ENCODE measurements at places on chromosomes 3 and 15.
A peak's percentile ranks its signal among the peaks of the same experiment; 100 is the strongest.

- peak; percentile 95 for DNase-seq
Observed at GRCh38 chr3:56758539-56758981, 43.2 kb downstream of the ARHGEF3 start.

- DNase-seq: no peak
Observed at GRCh38 chr15:76065245-76065644, 5.5 kb downstream of the TMEM266 start.

DNA sequence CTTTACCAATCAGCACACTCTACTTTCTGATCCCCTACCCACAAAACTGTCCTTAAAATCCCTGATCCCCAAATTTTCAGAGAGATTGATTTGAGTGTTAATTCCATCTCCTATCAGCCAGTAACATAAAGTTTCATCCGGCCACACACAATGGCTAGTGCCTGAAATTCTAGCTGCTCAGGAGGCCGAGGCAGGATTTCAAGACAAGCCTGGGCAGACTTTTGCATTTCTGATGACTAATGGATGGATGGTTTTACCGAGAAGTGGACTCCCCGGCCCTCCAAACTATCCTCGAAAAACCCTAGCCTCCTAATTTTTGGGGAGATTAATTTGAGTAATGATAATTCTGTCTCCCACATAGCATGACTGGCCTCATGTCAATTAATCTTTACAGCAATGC lies 269.8 kb upstream of the POU1F1 start:
- DNase-seq: no peak

DNA sequence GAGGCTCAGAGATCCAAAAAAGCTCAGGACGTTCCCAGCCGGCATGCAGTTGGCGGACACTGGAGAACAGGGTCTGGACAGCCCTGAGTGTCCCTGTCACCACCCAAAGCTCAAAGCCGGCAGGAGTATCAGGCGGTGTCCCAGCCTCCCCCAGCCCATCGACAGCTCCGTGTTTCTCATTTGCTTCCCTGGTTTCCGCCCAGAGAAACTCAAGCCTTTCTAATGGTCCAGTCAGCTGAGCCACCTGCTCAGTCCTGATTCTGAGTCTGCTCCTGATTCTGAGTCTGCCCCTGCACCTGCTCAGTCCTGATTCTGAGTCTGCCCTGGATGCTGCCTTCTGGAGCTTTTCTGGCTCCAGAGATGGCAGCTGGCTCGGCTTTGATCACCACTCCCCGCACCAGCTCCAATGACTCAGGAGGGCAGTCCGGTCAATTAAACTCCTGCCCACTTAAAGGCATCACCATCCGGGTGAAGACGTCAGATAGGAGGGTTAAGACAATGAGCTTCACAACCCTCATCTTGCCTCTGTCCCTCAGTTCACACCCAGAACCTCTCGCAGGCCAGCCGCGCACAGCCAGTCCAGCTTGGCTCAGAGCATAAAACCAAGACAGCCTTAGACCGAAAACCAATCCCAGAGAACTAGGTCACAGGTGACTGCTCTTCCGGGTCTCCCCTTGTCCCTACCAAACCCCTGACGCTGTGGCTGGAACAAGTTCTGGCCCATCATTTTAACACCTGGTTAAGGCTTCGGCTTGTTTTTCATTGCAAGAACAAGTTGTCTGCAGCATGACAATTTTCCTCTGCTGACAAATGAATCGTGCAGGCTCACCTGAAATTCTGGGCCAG lies 6.8 kb downstream of the PCSK6 start:
- DNase-seq: no peak

DNA sequence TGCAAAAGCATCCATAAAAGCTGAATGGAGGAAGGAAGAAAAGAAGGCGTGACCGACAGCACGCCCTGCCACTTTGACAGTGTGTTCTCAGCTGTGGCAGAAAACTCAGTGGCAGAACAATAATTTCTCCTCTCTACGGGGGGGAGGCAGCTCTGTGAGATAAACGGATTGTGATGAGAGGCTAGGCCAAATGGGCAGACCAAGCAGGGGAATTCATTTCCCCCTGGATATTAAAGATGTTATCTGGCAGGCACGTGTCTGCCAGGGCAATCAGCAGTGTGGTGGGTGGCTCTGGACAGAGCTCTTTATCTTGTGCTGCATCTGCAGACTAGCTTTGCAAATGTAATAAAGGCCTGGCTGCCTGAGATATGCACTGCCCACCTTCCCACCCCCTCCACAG lies 1.9 kb upstream of the RMDN3 start:
- no peak for DNase-seq

GRCh38 chr3:54671511-54671910 lies 256.3 kb downstream of the LRTM1 start:
- DNase-seq: no peak

DNA sequence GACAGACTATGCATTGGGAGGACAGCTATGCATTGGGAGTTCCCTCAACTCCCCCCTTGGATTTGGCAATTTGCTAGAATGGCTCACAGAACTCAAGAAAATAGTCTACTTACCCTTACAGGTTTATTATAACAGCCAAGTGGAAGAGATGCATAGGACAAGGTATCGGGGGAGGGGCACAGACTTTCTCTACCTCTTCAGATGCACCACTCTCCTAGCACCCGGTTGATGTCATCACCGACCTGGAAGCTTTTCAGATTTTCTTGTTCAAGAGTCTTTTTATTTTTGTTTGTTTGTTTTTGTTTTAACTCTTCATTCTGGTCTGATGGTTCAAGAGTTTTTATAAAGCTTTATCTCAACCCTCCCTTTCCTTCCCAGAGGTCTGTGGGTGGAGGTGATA lies 20.7 kb upstream of the ADAMTS9 start:
- DNase-seq: no peak

GRCh38 chr3:53142986-53143385 lies 12.8 kb upstream of the RFT1 start:
- no peak for DNase-seq

DNA sequence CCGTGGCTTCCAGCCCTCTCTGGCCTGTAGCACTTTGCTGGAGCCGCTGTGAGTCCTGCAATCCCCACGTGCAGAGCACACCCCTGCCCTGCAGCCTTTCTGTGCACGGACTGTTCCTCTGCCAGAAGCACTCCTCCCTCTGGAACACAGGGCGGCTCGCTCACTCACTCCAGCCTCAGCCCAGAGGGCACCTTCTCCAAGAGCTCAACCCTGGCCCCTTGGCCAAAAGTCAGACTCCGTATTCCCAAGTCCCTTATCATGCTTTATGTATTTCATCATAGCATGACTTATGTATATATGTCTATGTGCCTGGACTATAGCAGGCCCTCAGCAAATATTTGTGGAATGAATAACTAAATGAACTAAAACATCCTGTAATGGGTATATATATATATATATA lies 63.2 kb downstream of the ASB7 start:
- DNase-seq: no peak

DNA sequence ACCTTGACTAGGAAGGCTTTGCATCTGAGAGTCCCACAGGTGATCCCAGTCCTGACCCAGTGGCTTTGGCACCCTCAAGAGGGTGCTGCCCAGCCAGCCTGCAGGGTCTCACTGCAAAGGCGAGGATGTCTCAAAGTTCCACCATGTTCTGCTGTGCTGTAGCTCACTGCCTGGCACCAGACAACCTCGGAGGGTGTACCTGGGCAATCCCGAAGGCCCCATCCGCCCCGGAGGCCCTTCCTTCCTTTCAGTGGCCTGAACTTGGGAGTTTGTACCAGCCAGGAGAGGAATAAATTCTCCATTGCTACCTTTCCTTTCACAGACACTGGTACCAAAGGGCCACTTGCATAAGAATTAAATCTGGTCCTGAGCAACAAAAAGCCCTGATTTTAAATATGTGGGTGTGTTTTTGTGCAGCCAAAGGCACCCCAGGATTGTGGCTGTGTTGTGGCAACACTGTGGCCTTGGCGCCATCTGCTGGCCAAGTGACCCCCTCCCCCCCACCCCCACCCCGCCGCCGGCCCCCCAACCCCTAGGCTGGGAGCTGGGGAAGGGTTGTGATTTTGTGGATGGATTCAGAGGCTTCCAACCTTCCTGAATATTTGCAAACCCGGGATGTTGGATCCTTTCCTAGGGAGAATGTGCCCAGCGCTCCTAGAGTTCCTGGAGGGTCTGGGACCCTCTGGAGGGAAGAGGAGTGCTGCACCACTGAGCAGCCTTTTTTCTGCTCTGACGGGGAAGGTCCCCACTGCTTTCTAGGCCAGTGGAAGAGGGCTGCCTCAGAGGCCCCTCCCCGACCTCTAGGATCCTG lies 9.7 kb upstream of the PTPN23 start:
- DNase-seq: no peak

- no peak for DNase-seq
Observed at GRCh38 chr3:150098621-150099020, 127.9 kb upstream of the PFN2 start.

GRCh38 chr15:70120958-70121623 lies 23.4 kb upstream of the TLE3 start:
- DNase-seq: no peak

GRCh38 chr3:112671930-112672715 lies 31.2 kb upstream of the CCDC80 start:
- peak; percentile 95 for DNase-seq

- DNase-seq: no peak
Observed at GRCh38 chr15:93485438-93486327, 396.7 kb upstream of the RGMA start.

GRCh38 chr15:63422891-63423590 lies 41.4 kb upstream of the CA12 start:
- no peak for DNase-seq
